ENCODE measurements at places on chromosomes 5 and 9. TPM values are rescaled to one million over a fixed set of nuclear protein-coding genes. Genes with fewer than 3 reads are reported as not detected.

DNA sequence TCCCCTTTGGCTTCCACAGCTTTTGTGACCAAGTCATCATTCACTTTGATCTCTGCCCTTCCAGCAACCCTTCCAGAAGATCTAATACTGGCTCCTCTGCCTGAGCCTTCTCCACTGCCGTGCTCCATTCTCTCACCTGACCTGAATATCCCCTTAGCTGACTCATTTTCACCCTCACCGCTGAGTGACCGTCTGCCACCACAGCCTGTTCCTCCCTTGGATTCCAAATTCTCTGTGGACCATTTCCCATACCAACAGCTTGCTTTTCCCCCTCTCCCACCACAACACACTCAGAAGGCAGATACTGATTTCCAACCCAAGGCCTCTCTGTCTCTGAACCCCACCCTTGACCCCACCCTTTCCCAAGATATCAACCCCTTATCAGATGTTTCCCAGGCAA, 20.5 kb upstream of the SPATA31D1 start:
- DNase-seq: no peak
- no peaks in the 10 kb centered on the region for H3K27me3 ChIP-seq
- H3K27ac ChIP-seq: no peak overlapping the region
- no peaks in the 10 kb centered on the region for H3K4me1 ChIP-seq
- H3K36me3 ChIP-seq: no peaks in the 10 kb centered on the region

DNA sequence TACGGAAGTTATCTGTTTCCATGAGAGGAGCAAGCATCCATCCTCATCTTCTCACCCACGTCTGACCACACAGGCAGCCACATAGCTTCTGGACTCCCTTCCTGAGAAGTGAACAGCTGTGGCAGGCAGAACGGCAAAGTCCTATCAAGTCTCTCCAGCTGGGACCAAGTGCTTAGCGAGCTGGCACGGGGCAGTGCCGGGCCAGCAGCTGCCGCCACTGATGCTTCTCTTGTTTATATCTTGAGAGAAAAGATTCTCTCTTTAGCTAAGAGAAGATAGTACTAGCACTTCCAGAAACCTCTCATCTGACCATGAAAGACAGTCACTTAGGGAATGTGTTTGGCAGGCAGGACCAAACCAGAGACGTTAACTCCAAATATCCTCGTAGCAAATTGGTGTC, 37.2 kb downstream of the PLAC8L1 start:
- H3K4me3 ChIP-seq: no peak overlapping the region
- no peaks in the 10 kb centered on the region for H3K27me3 ChIP-seq
- H3K4me1 ChIP-seq: peaks cover 7% of the 10 kb centered on the region
- no peak for DNase-seq

- no peak overlapping the region for H3K27ac ChIP-seq
- DNase-seq: no peak
- H3K36me3 ChIP-seq: no peaks in the 10 kb centered on the region
- no peaks in the 10 kb centered on the region for H3K27me3 ChIP-seq
- H3K4me1 ChIP-seq: peaks cover 2% of the 10 kb centered on the region
Measured at GRCh38 chr9:36127652-36128244, 8.8 kb upstream of the GLIPR2 start.

Gene LECT2
- not detected for total RNA-seq

- no peak overlapping the region for H3K27ac ChIP-seq
- H3K4me3 ChIP-seq: no peak overlapping the region
- DNase-seq: no peak
- H3K36me3 ChIP-seq: no peaks in the 10 kb centered on the region
Measured at GRCh38 chr5:154740957-154741356, 14.2 kb upstream of the LARP1 start.

GRCh38 chr5:140042643-140043507, at the start of gene NRG2:
Gene NRG2 (minus strand): TSS chr5:140043299.
- DNase-seq: peak; percentile 89
- H3K36me3 ChIP-seq: no peaks in the 10 kb centered on the region
- no peak within 1 kb of the TSS for H3K27ac ChIP-seq
- H3K4me3 ChIP-seq: peak within 1 kb of the TSS; percentile 83
- no peaks in the 10 kb centered on the region for H3K4me1 ChIP-seq

GRCh38 chr5:52077941-52078815, 694.9 kb downstream of the ISL1 start:
- no peaks in the 10 kb centered on the region for H3K27me3 ChIP-seq
- H3K4me1 ChIP-seq: no peaks in the 10 kb centered on the region
- no peak overlapping the region for H3K4me3 ChIP-seq

All from H9 (cell line).